ENCODE measurements at places on chromosomes 5 and 9. TPM values are rescaled to one million over a fixed set of nuclear protein-coding genes. Genes with fewer than 3 reads are reported as not detected.

DNA sequence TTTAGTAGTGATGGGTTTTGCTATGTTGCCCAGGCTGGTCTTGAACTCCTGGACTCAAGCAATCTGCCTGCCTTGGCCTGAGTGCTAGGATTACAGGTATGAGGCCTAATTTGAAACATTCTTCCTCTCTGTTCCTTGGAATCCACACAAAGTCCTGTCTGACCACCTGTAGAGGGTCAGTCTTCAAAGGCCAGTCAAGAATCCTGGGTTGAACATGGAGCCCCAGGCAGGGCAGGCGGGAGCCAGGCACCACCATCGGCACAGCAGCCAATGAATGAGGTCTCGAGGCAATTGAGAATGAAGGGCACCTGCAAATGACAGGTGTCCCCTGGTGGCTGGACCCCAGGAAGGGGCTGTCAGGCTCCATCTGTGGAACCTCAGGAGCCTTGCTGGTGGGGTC is 17.4 kb upstream of the NCS1 start:
- no peaks in the 10 kb centered on the region for H3K36me3 ChIP-seq
- no peak overlapping the region for H3K4me3 ChIP-seq
- no peaks in the 10 kb centered on the region for H3K27me3 ChIP-seq
- no peak for DNase-seq
- no peak overlapping the region for H3K27ac ChIP-seq

The NR6A1 gene
- total RNA-seq: 2.8 TPM

The CAPSL gene
- total RNA-seq: not detected

The SHLD3 gene
- total RNA-seq: 0.86 TPM

- no peak for DNase-seq
- no peak overlapping the region for H3K27ac ChIP-seq
- no peak overlapping the region for H3K4me3 ChIP-seq
- H3K4me1 ChIP-seq: peaks cover 10% of the 10 kb centered on the region
- no peaks in the 10 kb centered on the region for H3K36me3 ChIP-seq
- no peaks in the 10 kb centered on the region for H3K27me3 ChIP-seq
Observed at GRCh38 chr5:103393101-103393754, 134.7 kb downstream of the MACIR start.

DNA sequence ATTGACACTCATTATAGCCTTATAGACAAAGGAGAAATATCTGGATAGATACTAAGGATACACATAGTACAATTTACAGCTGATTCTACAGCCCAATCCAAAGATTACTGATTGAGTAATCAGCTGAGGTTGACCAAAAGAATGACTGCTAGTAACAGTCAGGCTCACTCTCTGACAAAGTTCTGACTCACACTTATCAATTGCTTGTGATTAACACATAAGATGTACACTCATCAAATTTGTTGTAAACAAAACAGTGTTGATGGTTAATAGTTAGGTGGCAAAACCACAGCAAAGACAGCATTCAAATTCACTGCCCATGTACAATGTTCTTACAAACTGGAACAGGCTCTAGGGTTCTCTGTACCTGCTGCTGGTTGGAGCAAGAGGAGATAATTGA is 422.7 kb downstream of the TLE1 start:
- no peak for DNase-seq
- no peak overlapping the region for H3K4me3 ChIP-seq
- no peaks in the 10 kb centered on the region for H3K27me3 ChIP-seq
- no peaks in the 10 kb centered on the region for H3K36me3 ChIP-seq
- no peaks in the 10 kb centered on the region for H3K4me1 ChIP-seq
- H3K27ac ChIP-seq: no peak overlapping the region

The STXBP1 gene
- total RNA-seq: 18.7 TPM

- peaks cover 4% of the 10 kb centered on the region for H3K4me1 ChIP-seq
- no peak overlapping the region for H3K4me3 ChIP-seq
- H3K27me3 ChIP-seq: no peaks in the 10 kb centered on the region
- no peaks in the 10 kb centered on the region for H3K36me3 ChIP-seq
- H3K27ac ChIP-seq: no peak overlapping the region
Observed at GRCh38 chr9:87086221-87086818, 139.0 kb upstream of the GAS1 start.

- H3K4me1 ChIP-seq: peaks cover 11% of the 10 kb centered on the region
- H3K4me3 ChIP-seq: no peak overlapping the region
- no peaks in the 10 kb centered on the region for H3K27me3 ChIP-seq
- no peaks in the 10 kb centered on the region for H3K36me3 ChIP-seq
- H3K27ac ChIP-seq: no peak overlapping the region
- DNase-seq: no peak
Observed at GRCh38 chr9:88661759-88662158, 126.8 kb downstream of the NXNL2 start.

The CEP72 gene
- 1.7 TPM for total RNA-seq

- no peak for DNase-seq
- H3K4me1 ChIP-seq: no peaks in the 10 kb centered on the region
- H3K27ac ChIP-seq: no peak overlapping the region
- no peaks in the 10 kb centered on the region for H3K27me3 ChIP-seq
- H3K36me3 ChIP-seq: no peaks in the 10 kb centered on the region
- no peak overlapping the region for H3K4me3 ChIP-seq
Observed at GRCh38 chr9:81266086-81266485, 423.3 kb downstream of the TLE1 start.

All from esophagus muscularis mucosa (tissue), 4 donors.